CD4-positive, alpha-beta memory T cell (primary cell): ENCODE measurements at places on chromosomes 3 and 15. TPM values are rescaled to one million over a fixed set of nuclear protein-coding genes. Genes with fewer than 3 reads are reported as not detected.

- DNase-seq, result no peak
Measured at GRCh38 chr15:62450061-62450460, 285.0 kb upstream of the C2CD4B start.

DNA sequence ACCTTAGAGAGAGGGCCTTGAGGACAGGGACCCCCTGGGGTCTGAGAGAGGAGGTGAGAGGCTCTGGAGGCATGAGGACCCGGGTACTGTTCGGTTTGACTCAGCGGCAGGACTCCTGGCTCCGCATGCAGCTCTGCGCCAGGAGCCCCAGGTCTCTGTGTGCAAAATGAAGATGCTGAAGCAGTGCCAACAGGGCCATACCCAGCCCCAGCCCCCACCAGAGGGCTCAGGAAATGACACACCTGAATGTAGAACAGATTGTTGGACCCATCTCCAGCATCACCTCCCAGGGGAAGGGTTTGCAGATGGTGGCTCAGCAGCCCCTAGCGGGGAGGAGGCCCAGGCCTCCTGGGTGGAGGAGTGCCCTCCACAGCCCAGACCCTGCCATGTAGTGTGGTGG lies 30.2 kb downstream of the EPHB3 start:
- DNase-seq, result no peak

DNA sequence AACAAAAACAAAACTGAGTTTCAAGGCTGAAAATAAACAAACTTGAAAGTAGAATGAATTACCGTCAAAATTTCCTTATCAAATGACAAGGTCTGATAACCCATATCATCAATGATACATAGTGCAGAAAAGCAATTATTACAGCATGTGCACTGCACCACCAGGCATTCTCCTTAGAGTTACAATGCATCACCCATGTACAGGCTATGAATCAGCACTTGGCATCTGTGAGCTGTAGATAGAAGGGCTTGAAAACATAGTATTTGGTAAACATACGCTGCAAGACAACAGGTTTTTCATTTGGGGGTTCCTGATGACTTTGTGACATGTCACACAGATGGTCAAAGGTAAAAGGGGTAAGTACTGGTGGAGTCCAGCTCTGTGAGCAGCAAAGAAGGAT lies 265.1 kb downstream of the CTNNB1 start:
- DNase-seq, result no peak

CSK gene
- polyA plus RNA-seq, result 72.5 TPM

DNA sequence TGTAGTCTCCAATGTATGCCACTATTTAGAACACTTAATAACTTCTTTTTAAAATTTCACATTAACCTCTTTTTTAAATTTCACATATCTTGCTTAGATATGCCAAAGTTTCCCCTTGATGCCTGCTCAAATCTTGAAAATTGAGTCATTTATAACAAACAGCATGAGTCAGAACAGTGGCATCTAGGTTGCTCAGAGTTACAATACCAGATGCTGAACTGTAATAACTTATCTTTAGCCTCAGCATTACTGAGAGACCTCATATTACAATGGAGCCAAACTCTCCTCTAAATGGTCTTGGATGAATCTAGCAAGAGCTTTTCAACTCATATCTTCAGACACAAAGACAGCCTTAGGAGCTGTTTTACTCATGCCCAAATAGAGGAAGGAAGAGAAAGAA lies 439.3 kb upstream of the ARPP21 start:
- DNase-seq, result no peak

- no peak for DNase-seq
Measured at GRCh38 chr3:5212628-5213573, 25.4 kb downstream of the EDEM1 start.

DNA sequence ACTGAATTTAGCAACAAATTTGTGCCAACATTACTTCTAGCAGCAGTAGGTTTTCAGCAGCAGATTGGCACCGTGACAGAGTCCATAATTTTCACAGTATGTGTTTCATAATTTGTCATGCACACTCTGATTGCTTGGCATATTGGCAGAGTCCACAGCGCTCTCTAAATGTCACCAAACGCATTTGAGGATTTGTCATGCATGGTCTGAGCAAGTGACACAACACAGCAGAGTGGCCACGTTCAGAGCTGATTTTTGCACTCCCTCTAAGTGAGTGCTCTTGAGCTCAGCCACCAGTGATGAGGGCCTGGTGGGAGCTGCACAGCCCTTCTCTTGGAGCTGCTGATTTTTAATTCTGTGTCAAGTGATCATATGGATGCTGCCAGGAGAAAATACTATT lies 1270.8 kb downstream of the ROBO1 start:
- no peak for DNase-seq

GRCh38 chr15:63014578-63014977 lies 28.0 kb upstream of the TPM1 start:
- no peak for DNase-seq

PPIP5K1 gene
- 7.4 TPM for polyA plus RNA-seq

DNA sequence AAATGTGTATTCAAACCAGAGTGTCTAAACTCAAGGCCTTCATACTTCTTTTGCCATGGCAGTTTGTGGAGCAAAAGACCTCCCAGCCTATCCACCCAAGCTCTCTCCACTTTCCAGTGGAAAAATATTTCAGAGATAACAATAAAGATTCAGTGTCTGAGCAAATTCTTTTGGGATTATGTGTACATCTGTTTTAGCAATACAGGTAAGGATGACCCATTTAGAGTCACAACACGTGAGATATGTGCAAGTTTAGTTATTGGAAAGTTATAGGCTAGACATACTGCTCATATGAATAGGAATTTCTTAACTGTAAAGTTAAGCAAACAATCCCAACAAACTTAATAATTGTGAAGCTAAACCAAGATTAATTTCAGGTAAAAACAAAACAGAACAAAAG lies 174.5 kb upstream of the LRIG1 start:
- no peak for DNase-seq

MYRIP gene
- polyA plus RNA-seq, result not detected

DNA sequence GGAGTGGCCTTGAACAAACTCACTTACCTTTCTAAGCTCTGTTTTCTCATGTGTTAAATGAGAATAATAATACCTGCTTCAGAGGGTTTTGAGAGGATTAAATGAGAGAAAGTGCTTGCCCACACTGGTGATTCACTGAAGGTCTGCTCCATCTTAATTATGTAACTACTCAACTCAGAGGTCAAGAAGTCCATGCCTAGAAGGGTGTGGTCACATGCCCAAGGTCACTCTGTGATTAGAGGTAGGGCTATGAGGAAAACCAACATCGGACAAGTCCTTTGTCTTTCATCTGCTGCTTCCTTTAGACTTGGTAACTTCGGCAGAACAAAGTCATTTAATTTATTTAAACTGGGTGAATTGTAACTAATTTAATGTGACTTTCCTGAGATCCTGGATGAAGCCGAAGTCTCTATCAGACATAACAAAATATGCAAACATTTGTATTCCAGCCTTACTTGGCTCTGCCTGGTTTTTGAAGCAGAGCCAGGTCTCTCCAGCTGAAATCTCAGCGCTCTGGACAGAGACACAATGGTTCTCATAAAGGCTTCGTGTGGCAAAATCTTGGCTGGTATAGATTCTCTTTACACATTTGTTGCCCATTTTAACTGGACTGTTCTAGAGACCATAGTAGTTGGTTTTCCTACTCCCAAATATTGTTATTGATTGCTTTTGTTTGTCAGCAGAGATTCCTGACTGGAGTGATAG lies 3.0 kb downstream of the CHRNA7 start:
- DNase-seq, result no peak

DAPK2 gene
- not detected for polyA plus RNA-seq

HHLA2 gene
- polyA plus RNA-seq, result not detected

DNA sequence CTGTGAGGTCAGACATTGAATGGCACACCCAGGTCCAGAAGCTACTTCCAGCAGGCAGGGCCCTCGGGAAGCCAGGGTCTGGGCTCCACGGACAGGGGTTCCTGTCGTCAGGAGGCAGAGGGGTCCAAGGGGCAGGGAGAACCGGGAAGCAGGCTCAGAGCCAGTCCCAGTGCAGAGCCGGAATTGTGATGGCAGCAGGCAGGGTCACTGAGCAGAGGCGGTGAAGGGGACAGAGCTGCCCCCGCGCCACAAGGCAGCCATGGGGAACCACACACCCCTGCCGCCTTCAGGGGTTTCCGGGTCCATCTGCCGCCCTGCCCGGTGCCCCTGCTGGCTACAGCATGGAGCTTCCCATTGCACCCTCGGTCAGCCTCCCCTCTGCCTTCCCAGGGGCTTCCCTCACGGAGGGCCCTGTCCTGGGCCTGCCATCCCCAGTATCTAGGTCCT lies 136.9 kb downstream of the NSMCE3 start:
- DNase-seq, result no peak

OXNAD1 gene
- polyA plus RNA-seq, result 68.0 TPM

DNA sequence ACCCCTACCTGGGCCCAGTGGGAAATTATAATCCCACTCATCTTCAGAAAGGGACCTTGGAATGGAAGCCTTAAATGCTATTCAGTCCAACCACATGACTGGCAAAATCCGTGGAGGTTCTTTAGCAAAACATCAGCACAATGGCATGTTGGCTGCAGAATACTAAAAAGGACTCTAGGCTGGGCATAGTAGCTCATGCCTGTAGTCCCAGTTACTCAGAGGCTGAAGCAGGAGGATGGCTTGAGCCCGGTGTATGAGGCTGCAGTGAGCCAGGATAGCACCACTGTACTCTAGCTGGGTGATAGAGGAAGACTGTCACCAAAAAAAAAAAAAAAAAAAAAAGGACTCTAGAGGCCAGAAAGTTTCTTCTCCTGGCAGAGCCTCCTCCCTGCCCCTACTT lies 60.6 kb upstream of the RYK start:
- no peak for DNase-seq

DNA sequence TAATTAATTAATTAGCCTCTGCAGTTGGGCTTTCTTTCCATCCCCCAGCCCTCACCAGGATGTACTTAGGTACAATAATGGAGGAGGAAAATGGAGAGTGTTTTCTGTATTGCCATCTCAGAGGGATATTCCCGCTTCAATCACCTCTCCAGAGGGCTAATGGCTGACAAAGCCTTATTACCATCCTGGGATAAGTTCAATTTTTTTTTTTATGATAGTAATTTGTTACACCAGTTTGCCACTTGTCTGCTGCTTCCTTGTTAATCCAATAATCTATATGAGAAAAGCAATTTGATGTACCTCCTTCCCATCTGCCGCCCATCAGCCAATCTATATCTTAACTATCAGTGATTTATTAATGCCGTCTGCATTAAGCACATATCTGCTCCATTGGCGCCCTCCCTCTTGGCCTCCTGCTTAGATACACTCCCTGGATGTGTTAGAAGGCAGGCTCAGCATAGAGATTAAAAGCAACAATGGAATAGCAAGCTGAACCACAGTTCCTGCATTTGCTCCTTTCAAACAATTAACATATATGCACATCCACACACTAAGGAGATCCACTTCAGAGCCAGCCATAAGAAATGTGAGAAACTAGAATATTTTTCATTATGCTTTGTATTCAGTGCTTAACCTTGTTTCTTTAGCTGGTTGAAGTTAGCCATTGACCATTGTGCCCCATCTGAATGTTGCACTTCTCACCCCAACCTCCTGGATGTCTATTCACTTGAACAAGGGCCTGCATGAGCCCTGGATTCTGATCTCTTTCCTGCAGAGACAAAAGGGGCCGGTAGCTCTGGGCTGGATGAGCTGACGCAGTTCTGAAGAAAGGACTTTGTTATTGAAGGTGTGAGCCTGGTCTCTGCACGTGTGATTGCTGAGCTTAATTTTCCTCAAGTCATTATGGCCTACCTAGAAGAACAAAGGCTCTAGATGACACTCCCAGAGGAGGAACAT lies 237.3 kb upstream of the GAP43 start:
- DNase-seq, result no peak

HEMK1 gene
- polyA plus RNA-seq, result 21.2 TPM

SPTBN5 gene
- polyA plus RNA-seq, result not detected

- peak; percentile 5 for DNase-seq
Measured at GRCh38 chr15:47987908-47988532, 132.8 kb upstream of the SLC24A5 start.

B4GALT4 gene
- polyA plus RNA-seq, result 5.9 TPM

DNA sequence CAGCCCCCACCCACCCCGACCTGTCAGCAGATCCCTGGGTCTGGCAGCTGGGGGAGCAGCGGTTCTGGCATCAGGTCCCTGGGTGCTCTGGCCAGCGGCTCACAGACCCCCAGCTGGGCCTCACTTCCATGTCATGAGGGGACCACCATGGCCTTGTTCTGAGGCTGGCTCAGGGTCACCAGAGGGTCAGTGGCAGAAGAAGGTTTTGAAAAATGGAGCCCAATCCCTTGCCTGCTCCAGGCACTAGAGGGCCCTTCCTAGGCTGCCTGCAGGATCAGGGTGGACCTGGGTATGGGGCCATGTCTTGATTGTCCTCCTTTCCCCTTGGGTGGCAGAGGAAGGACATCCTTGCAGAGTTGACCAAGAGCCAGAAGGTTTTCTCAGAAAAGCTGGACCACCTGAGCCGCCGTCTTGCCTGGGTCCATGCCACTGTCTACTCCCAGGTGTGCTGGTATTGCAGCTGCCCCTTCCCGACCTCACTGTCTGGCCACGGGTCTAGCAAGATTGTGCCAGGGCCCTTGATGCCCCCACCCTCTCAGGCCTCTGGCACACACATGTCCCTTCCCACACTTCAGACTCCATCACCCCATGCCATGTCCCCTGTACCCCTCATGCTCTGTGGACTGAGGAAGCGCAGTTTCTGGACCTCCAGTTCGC lies 12.9 kb downstream of the AMIGO3 start:
- DNase-seq, result no peak

DNA sequence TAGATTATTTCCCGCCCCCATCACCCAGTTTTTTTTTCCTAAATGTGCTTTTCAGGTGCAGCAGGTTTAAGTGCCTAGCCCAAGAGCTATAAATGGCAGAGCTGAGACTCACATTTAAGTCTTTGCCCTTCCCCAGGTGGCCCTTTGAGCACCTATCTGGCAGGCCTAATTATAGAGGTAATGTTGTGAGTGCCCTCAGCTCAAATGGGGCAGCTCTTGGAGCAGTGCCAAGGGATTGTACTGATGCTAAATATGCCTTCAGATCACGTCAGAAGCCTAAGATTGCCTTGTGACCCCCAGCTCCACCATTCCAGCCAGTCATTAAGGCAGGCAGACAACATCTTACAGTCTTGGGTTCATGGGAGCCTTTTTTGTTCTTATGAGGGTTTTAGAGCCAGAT lies 159.5 kb downstream of the RPLP1 start:
- DNase-seq, result no peak

- DNase-seq, result no peak
Measured at GRCh38 chr15:45091161-45091560, 22.8 kb downstream of the DUOX2 start.

DNA sequence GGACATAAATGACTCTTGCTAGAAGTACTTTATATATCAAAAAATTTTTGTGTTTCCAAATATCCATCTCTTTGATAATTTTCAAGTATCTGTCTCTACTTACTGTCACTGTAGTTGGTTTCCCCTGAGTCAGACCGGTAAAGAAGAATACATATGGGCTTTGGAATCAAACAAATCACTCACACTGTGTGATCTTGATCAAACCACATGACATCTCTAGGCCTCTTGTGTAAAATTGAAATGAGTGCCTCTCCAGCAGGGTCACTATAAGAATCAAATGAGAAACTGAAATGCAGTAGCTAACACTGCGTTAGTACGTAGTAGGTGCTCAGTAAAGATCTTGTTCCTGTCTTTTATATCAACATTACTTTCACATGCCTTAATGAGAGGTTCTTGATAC lies 314.6 kb upstream of the STT3B start:
- no peak for DNase-seq
